ENCODE measurements at places on chromosomes 16 and 17.

- DNase-seq, result no peak
Observed at GRCh38 chr17:79079421-79080200, 5.0 kb downstream of the ENGASE start.

- DNase-seq, result no peak
Observed at GRCh38 chr17:83144421-83145357, 65.3 kb downstream of the METRNL start.

GRCh38 chr17:53630115-53630514, 192.6 kb upstream of the KIF2B start:
- no peak for DNase-seq

- no peak for DNase-seq
Observed at GRCh38 chr17:48909783-48910182, 1.6 kb downstream of the UBE2Z start.

- no peak for DNase-seq
Observed at GRCh38 chr16:31413943-31414342, 14.2 kb downstream of the COX6A2 start.
